ENCODE measurements at places on chromosomes 2 and 18.
A peak's percentile ranks its signal among the peaks of the same experiment; 100 is the strongest.

- DNase-seq, result peak; percentile 41
These were observed 61.1 kb upstream of the RAPH1 start for GRCh38 chr2:203596183-203596582.

DNA sequence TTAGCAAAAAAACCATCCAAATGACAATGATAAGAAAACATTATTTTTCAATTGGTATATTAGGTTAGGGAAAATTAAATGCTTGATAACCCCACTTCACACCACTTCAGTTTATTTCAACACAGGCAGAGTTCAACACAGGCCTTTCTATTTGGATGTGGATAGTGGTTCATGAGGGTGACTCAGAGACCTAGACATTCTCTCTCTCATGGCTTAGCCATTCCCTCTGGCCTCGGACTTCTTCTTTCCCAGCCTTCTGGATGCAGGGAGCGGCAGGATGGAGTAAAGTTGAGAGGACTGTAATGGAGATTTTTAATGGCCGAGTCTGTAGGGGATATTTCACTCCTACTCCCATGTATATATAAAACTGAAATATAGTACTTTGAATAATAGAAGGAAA, 109.7 kb downstream of the CTNNA2 start:
- DNase-seq, result no peak

DNA sequence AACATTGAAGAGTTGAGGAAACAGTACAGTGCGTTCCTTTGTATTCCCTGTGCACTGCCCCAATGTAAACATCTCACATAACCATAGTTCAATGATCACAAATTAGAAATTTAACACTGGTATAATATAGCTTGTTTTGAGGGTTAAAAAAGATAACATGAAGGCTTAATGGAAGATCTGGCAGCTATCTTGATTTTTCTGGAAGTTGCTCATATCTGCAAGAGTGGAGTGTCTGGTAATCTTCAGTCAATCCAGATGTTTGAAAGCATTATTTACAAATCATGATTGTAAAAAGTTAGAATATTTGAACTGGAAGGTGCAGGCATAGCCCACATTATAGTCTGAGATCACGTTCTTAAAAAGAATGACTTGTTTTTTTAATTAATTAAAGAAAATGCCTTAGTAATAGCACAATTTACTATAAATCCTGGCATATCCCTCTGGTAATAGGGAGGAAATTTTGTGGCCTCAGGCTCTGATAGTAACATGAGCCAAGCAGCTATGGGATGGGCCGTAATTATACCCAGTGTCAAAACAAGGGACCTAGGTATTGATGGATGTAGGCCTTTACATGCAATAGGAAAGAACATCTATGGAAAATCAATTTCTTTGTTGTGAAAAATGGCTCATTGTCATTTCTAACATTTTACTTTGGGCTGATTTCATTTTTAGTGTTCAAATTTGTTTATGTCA, 418.0 kb downstream of the THSD7B start:
- no peak for DNase-seq

DNA sequence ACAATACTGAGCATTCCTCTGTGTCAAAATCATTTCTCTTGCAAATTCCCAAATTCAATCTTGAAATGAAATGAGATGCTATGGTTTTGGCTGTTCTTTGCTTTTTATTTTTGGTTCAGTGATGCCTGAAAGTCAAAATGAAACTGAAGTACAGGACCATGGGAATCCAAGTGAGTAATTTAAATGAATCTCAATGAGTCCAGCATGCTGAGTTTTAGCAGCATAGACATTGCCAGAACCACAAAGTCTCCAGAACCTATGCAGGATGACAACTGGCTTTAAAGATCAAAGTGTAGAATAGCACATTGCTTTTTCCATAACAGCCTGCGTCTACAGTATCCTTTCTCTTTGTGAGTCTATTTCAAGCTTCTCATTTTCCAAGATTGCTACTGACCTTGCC, 1050.7 kb upstream of the PIK3C3 start:
- no peak for DNase-seq

GRCh38 chr2:210167227-210167626, 4.0 kb downstream of the KANSL1L start:
- peak; percentile 42 for DNase-seq

DNA sequence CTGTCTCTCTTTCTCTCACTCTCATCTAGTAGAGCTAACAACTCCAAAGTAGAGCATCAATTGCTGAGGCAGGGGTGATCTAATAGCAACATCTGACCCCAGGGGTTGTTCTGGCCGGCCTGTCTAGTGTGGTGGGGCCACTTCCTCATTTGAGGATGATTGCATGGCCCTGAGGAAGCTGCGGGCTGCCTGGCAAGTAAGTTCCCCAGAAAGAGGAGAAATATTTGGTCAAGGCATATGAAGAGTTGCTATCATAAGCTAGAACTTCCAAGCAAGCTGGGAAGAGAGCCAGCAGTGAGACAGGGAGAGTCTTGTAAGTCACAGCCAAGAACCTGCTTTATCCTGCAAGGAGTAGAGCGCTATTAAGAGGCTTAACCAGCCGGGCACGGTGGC, 50.8 kb upstream of the TMEM87B start:
- peak; percentile 24 for DNase-seq

All from choroid plexus epithelial cell (primary cell).